Stimulated activated memory B cell treated with anti-CD40 and anti-IgM and Interleukin-4, amounts not matched to agents 10 μg/mL and 1 μg/mL and 100 μg/mL, for 72 hours (primary cell): ENCODE measurements at places on chromosomes 7 and 10.

DNA sequence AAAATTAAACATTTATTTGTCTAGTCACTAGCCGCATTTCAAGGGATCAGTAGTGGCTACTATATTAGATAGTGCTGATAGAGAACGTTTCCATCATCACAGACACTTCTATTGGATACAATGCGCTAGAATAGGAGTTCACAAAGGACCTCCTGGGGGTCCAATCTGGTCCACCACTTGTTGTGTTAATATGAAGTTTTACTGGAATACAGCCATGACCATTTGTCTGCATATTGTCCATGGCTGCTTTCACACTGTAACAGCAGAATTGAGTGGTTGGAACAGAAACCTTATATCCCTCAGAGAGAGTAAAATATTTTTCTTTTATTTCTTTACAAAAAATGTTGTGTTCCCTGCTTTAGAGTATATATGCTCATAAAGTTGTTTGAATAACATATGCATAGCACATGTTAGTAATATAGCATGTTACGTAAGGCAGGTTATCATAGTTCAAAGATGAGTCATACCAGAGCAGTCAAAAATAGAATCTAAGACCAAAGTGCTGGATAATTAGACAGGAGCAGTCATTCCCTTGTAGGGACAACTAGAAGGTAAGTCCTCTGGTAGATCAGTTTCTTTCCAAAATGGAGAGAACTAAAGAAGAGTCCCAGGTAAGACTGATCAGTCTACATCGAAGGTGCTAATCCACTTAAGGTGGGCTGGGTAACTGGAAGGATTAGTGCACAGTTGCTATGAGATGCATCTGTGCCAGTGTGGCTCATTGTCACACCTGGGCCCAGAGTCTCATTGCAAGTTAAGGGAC is 14.9 kb downstream of the BZW2 start:
- no peak for ATAC-seq

- ATAC-seq, result peak; percentile 66
Observed at GRCh38 chr7:134547397-134548054, 1.4 kb upstream of the AKR1B15 start.

DNA sequence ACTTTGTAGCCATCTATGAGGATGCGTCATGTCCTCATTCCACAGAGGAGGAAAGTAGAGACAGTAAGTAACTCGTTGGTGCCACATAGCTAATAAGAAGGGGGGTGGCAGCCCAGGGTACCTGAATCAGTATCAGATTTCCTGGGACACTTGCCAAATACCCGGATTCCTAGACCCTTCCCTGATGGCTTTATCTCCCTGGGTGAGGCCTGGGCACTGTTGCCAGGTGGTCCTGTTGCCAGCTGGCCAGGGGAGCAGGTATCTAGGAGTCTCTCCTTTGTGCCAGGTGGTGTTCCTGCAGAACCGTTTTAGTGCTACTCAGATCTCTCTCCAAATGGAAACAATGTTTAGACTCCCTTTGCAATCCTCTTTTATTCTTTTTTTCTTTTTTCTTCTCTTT is 12.7 kb downstream of the SLC29A3 start:
- no peak for ATAC-seq

- no peak for ATAC-seq
Observed at GRCh38 chr7:114345494-114345893, 69.1 kb upstream of the FOXP2 start.

DNA sequence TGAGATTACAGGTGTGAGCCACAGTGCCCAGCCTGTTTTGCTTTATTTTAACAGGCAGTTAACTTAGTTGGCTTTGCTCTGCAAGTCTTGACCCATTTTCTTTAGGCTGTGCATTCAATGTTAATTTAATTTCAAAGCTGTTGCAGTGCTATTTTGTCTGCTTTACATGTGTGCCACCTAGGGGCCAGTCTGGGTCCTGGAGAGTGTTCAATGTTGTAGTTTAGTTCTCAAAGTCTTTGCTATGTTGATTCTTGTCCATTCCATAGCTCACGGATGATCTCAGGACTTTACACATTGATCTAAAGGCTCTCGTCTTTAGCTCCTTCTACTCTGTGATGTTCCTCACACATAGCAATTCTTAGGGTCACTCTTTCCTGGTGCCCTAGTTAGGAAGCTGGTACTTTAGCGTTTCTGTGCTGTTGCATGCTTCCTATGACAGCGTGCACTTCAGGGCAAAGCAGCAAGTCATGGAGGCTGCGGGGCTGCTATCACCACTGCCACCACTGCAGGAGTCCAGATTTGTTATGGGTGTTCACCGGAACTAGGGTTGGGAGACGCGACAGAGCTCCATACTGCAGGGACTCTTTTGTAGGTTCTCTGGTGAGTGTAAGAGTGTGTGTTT is 16.4 kb upstream of the ABCA13 start:
- ATAC-seq, result no peak

GRCh38 chr10:34641147-34641912 is 173.8 kb downstream of the PARD3 start:
- ATAC-seq, result no peak

GRCh38 chr10:87862679-87863052 is 667 bp downstream of the KLLN start:
- peak; percentile 54 for ATAC-seq

GRCh38 chr10:35304649-35305048 is 31.7 kb upstream of the CCNY start:
- ATAC-seq, result no peak

- no peak for ATAC-seq
Observed at GRCh38 chr10:100723180-100723579, 22.2 kb upstream of the PAX2 start.

GRCh38 chr10:96397902-96398301 is 39.1 kb upstream of the OPALIN start:
- no peak for ATAC-seq

DNA sequence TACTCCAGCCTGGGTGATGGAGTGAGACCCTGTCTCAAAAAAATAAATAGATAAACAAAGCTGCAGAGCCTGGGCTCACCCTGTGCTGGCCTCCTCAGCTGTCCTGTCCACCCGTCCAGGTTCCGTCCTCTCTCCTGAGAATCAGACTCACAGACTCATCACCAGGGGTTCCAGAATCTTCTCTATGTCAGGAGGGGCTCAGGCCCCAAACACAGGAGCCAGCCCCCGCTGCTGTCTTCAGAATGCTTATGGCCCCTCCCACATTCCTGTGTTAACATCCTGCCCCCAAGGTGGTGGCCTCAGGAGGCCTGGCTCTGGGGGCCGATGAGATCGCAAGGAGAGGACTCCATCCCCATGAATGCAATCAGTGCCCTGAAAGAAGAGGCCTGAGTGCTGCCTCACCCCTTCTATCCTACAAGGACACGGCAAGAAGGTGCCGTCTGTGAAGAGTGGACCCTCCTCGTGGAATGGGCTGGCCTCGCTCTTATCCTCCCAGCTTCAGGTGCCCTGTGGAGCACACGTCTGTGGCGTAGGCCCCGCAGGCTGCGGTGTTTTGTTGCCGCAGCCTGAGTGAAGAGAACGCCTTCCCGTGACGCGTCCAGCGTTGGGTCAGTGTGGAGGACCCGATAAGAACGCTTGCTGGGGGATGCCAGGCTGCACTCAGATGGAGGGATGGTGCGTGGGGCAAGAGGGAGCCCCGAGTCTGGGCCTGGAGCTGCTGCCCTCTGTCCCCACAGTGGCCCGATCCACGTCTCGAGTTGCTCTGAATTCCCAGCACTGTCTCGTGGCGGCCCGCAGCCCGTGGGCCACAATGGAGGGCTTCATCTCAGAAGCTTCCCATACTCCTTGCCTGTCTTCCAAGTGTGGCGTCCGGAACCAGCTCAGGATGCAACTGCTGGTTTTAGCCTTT is 77.1 kb downstream of the INPP5A start:
- no peak for ATAC-seq

DNA sequence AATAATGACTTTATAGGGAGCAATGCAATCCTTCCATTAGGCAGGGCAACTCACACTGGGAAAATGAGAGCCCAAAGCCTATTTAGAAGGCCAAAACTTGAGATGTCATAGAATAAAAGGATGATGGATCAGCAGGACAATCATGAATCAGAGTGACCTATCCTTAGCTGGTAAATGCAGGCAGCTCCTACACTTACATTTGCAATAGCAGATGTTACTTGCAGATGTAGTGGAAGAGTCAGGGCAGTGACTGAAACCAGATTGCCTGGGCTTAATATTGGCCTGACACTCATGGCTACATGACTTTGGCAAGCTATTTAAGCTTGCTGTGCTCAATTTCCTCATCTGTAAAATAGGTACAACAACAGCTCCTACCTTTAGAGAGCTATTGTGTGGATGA is 98.7 kb downstream of the PRTFDC1 start:
- ATAC-seq, result no peak
